ENCODE measurements at places on chromosomes 1 and 21.

GRCh38 chr1:61183471-61184039 is 101.2 kb downstream of the NFIA start:
- DNase-seq = no peak

DNA sequence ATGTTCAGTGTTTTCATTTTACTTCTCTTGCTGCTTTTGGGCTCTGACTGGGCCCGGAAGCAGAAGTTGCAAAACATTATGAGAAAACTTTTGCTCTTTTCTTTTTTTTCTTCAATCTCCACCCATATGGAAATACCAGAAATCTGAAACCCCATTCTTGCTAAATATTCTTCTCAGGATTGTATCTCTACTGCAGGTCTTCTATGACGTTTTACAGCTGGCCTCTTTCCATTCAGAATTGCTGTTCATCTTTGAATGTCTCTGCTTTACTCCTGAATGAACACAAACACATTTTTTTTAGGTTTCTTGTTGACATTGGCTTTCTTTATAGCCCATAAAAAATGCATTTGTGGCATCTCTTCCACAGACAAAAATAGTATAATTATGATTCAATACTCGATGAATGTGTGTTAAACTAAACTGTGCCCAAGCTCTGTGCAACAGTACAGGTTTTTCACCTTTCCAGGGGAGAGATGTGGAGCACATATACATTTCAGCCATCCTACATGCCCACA is 18.8 kb downstream of the PTPRC start:
- DNase-seq = no peak

DNA sequence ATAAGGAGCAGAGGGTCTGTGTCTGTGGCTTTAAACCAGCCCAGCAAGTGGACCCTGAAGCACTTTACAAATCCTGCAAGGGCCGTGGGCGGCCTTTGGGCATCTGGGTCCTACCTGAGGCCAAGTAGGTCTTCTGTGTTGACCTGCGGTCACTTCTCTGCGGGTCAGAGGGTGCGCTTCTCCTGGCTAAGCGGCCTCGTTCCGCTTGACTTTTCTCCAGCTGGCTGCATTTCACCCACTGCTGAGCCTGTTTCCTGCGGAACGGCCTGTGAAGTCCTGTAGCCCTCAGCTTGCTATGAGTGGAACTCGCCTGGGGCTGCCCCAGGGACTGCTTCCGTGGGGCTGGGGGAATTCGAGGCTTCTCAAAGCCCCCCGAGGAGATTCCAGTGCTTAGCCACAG is 43.3 kb downstream of the SLC37A1 start:
- DNase-seq = no peak

DNA sequence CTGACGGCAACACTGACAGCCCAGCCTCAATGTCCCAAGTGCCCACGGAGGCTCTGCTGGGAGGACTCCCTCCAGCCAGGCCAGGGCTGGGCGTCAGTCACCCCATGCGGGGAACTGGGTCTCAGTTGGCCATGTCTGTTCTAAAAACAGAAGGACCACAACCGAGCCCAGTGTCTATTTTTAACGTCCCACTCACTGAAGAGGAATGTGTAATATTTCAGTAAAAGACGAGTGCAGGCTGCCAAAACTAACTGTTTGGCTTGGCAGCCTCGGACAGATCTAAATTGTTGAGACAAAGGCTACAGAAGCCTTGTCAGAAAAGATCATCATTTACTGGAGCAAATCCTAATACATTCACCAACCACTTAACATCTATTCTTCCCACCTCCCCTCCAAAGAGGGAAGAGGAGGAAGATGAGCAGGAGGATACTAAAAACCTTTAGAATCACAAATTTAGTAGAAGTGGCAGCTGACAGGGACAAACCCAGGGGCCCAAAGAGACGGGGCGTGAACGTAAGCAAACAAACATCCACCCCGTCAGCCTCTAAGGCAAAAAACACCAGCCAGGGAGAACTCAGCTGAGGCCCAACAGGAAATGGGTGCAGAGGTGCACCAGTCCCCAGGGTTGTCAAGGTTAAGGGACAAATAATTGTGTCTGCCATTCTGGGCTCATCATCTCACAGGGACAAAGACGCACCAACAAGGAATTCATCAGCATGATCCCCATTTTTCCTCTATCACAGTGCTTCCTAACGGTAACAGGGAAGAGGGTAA is 18.7 kb downstream of the C1orf198 start:
- no peak for DNase-seq

DNA sequence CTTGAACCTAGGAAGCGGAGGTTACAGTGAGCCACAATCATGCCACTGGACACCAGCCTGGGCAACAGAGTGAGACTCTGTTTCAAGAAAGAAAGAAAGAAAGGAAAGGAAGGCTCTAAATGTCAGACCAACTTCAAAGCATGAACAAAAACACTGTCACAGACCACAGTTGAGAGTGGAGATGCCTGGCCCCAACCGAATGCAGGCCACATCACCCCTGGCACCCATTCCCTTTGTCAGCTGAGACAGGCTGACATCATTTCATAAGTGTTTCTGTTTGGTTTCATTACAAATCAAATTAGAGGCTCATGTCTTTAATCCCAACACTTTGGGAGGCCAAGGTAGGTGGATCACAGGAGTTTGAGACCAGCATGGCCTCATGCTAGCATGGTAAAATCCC is 28.6 kb upstream of the NADK start:
- no peak for DNase-seq

- DNase-seq = no peak
Observed at GRCh38 chr1:27682351-27682944, 10.5 kb upstream of the IFI6 start.
